ENCODE measurements at places on chromosomes 5 and 9.

DNA sequence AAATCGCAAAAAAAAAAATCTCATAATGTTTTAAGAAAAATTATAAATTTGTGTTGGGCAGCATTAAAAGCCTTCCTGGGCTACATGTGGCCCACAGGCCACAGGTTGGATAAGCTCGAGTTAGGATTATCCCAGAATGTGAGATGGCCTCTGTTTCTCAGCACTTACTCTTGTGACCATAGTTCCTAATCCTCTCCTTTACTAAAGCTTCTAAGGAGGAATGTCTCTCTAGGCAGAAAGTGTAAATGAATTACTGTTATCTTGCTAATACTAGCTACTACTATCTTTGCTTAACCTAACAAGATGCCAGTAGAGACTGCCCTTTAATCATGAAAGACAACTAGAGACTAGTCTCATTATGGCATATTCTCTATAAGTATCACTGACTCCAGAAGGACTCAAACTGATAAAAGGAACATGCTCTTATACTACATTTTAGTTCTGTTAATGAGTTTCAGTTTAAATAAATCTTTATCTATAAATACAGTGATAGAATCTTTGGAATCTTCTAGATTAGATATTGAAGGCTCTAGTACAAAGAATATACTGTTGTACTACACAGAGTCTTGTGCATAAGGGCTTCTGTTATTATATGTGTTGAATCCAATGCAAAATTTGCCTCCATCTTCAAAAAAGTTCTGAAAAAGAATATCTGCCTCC is 13.8 kb downstream of the INVS start:
- no peak for DNase-seq

DNA sequence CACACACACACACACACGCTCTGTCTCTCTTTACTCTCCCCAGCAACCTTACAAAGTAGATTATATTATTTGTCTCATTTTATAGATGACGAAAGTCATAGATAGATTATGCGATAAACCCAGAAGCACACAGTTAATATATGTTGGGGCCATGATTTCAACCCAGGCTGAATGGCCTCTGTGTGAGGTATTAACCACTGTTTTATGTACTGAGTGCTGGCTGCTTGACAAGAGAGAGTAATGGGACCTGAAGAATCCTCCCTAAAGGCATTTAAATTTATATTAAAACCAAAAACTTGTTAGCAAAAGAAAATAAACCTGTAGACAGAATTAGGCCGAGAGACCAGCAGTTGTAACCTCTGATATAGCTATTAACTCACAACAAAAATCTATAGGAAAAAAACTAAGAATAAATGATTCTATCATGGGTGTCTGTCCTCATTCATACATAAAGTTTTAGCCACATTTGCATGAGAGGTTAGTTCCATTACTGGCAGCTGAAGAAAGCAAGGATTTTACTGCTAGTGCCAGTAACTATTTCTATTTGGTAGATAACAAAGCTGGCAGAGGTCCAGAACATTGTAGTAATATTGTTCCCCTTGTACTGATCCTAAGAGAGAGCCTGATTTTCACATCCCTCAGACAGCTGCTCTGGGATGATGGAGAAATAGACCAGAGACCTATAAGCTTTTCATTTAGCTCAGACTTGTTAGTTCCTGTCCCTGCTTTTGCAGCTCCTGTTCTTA is 250.9 kb downstream of the ADGRV1 start:
- no peak for DNase-seq

DNA sequence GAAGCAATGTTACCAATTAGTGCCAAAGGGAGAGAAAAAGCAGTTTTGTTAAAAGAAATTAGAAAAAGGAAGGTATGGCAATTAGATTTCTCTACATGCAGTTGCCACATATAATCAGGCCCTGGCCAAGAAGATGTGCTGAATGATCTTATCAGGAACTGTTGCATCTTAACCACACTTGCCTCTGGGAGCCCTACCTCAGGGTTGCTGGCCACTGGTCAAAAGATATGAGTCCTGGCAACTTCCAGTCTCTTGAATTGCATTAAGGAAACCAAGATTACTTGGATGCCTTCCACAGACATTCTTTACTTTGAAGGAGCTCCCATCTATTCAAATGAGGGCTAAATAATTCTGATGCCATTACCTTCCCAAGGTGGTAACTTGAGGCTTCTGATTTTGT is 60.4 kb downstream of the TNC start:
- no peak for DNase-seq

GRCh38 chr5:109876941-109877669 is 187.4 kb downstream of the MAN2A1 start:
- no peak for DNase-seq

DNA sequence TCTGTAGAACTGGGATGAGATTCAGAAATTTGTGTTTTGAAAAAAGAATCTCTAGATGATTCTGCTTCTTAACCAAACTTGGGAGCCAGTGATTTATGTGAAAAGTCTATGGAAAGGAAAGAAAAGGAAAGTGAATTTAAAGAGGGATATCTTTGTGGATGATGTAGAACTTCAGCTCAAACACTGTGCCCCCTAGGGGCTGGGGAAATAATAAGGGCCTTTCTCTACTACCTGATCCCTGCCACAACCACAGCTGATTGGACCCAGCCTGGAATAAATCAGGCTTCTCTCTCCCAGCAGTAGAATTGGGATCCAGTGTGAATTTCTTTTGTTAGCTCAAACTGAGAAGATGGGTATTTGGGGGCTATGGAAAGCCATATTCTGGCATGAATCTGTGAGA is 155.0 kb downstream of the PRELID2 start:
- no peak for DNase-seq

GRCh38 chr5:10533226-10533625 is 30.6 kb upstream of the ANKRD33B start:
- no peak for DNase-seq

DNA sequence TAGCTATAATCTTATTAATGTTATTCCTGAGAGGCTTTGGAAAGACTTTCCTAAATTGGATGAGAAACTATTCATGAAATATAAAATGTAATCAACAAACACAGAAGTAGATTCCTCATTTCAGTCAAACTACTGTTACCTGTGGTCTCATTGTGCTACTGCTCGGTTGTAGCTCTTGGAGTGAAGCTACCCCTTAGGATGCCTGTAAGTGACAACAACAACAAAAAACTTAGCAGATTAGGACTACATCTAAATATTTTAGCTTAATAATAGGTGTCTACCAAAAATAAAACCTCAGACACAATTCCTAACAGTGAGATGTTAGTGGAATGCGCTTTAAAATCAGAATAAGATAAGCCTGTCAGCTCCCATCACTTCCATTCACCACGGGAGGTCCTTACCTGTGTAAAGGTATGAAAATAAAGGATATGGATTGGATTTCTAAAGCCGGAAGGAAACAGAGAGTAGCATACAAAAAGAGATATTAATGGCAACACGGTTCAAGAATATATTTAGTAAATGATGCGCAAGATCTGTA is 369.2 kb downstream of the OSTF1 start:
- DNase-seq, result no peak

DNA sequence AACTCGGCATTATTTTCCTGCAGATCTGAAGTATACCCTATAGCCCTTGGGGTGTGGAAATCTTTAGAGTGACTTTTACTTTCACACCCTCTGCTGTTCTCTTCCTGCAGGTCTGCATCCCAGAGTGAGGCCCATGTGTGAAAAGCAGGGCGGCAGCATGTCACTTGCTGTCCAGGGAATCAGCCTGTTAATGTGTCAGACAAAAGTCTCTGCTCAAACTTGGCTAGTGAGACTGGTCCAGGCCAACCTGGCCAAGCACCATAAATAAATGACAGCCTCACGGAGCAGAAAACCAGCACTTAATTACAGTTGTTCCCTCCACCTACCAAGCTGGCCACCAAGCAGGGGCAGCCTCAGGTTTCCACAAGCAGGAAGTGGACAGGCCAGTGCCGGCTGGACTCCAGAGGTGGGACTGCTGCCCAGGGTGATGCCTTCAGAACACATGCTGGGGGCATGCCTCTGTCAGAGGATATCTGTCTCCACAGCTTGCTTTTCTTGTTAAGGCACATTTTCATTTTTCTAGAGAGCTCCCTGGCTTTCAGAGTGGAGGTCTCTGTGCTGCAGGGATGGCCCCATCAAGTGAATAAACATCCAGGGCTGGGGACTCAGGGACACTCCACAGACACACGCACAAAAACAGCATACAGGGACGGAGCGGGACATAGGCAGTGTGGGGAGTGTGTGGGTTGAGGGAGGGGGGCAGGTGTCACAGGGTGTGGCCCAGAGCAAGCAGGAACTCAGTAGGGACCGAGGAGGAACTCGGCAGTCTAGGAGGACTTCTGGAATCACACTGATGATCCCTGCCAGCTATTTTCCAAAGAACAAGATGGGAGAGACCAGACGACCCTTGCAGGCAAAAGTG is 243.8 kb upstream of the IRX1 start:
- no peak for DNase-seq

GRCh38 chr9:124419832-124420489 is 4.7 kb upstream of the PSMB7 start:
- no peak for DNase-seq

- no peak for DNase-seq
Observed at GRCh38 chr5:139985733-139986132, 57.4 kb downstream of the NRG2 start.

GRCh38 chr5:142825378-142826089 is 55.4 kb downstream of the ARHGAP26 start:
- no peak for DNase-seq

- DNase-seq, result no peak
Observed at GRCh38 chr5:14900693-14901461, 29.3 kb upstream of the ANKH start.

GRCh38 chr9:68979538-68980314 is 34.2 kb downstream of the PRKACG start:
- no peak for DNase-seq

- DNase-seq, result no peak
Observed at GRCh38 chr9:22683700-22684075, 237.1 kb downstream of the DMRTA1 start.

DNA sequence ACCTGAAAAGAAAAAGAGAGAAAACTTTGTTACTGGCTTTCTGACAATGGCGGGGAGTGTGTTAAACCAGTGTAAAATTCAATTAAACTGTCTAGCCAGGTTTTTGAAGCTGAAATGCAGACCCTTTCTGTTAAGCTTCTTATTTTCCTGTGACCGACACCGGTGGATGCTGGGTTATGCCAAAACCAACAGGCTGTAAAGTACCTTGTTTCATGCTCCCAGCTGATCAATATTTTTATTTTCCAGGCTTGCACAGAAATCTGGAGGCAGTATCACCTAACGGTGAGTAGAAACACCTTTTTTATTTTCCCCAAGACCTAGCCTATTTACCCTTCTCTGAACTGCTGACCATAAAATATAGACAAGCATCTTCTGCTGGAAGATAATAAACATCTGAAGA is 94.9 kb upstream of the GRHPR start:
- no peak for DNase-seq

GRCh38 chr9:15785584-15785983 is 232.7 kb downstream of the CCDC171 start:
- DNase-seq, result no peak

GRCh38 chr5:179312557-179313235 is 32.6 kb downstream of the ADAMTS2 start:
- DNase-seq, result no peak

GRCh38 chr9:134629061-134629585 is 12.5 kb upstream of the COL5A1 start:
- no peak for DNase-seq

DNA sequence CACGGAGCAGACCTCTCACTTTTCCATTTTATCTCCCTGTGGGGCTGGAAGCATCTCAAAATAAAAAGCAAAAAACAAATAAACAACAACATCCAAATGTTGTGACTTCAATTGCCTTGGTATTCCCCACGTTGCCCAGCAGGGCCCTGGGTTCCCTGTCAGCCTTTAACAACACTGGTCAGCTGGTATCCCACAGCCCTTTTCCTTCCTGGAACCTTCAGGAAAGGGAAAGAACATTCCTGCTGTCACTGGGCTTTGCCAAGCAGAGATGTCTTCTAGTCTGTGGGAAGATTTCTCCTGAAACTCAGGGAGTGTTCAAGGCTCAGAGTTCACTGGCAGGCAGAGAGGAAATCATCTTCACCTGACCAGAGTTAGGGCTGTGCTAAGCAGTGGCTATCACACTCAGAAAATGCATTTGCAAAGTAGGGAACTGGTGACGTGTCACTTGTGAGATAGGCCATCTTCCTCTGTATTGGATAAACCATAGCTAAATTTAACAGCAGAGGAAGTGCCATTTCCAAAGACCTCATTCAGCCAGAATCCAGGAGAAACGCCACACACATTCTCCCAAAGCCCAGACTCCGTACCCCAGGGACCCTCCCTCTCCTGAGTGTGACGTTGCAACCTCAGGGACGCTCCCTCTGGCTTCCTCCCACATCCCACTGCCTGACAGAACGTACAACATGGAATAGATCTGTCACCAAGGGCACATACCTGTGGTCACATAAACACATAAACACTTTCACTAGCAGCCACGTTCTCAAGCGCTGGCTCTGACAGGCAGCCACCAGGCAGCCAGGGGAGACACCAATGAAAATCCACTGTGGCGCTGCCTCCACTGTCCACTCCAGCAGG is 274.0 kb upstream of the DAPK1 start:
- no peak for DNase-seq

DNA sequence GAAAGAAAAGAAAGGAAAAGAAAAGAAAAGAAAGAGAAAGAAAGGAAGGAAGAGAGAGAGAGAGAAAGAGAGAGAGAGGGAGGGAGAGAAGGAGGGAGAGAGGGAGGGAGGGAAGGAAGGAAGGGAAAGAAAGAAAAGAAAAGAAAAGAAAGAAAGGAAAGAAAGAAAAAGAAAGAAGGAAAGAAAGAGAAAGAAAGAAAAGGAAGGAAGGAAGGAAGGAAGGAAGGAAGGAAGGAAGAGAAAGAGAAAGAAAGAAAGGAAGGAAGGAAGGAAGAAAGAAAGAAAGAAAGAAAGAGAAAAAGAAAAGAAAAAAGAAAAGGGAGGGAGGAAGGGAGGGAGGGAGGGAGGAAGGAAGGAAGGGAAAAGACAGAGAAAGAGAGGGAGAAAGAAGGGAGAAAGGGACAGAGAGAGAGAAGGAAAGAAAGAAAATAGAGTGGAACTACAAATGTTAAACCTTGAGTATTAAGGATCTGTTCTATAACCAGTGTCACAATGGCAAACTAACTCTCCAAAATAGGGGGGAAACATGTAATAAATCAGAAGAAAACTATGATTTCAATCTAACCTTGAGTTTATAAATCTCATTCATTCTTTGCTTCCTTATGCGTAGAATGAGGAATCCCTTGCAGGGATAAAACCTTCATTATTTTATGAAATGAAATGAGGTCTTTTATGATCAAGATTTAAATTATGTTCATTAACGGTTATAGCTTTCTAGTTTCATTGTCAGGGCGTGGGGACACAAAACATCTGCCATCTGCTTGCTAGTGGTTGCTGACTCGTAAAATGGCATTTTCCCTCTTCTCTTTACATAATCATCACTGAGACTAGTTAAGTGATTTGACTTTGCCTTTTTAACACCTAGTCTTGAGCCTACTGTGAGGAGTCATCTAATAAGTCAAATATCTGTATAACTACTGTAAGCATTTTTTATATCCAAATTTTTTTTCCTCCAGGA is 40.7 kb upstream of the RAD23B start:
- DNase-seq, result no peak

DNA sequence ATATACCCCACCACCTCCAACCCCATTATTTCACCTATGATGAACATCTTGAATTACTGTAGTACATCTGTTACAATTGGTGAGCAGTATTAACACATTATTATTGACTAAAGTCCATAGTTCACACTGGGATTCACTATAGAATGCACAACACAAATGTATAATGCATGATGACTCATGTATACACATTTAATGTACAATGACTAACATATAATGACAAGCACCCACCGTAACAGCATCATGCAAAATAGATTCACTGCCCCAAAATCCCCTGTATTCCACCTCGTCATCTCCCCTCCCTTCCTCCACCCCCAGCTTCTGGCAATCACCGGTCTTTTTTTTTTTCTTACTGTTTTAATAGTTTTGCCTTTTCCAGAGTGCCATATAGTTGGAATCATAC is 47.1 kb upstream of the NEK6 start:
- DNase-seq, result no peak

Measured in T follicular helper cell (primary cell).